T-helper 17 cell (primary cell): ENCODE measurements at places on chromosomes 4 and X.

DNA sequence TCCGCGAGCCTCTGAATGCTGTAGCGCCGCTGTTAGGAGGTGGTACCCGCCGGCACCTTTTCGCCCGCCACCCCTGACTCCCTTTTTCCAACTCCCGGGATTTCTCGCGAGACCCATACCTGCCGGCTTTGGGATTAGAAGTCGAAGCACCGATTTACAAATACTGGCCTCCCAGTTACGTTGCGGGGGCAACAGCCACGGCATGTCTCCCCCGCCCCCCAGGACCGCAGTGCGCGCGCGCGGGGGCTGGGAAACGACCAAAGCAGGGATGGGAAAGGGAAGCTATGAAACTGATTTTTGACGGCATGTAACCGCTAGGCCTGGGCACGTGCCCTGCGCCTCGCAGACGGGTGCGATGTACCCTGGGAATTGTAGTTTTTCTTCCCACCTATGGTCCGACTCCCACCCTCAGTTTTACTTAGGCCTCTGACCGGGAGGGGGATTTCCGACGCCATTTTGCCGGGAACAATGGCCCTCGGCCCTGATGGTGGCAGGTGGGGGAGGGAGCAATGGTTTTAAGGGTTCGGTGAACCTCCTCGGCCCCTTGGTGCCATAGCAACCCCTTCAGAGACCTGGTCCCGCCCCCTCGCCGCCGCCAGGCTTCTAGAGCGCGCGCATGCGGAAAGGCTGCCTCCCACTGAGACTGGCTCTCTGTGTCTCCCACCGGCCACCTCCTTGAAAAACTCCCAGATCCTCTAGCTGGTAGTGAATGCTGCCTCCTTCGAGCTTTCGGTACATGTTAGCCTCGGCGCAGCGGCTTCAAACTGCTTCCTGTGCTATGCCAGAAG is 772 bp upstream of the WNK3 start:
- peak; percentile 3 for DNase-seq
- H3K36me3 ChIP-seq = no peaks in the 10 kb centered on the region
- peaks cover 19% of the 10 kb centered on the region for H3K4me1 ChIP-seq
- peaks cover 14% of the 10 kb centered on the region for H3K27me3 ChIP-seq
- no peak overlapping the region for H3K27ac ChIP-seq

DNA sequence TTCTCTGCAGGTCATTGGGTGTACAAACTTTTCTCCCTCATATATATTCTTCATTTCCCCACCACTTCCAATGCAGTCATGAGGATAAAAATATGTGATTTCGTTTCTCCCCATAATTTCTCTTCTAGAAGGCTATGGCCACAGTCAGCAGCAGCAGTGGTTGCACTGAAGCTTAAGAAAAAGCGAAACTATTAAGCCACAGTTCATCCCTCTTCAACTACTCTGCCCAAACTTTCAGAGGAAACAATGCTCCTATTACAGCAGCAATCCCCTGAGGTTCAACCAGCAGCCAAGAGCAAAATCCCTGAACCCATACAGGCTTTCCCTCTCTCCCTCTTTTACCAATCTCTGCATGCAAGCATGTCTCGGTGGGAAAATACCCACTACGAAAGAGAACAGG is 298.6 kb downstream of the DHX15 start:
- H3K36me3 ChIP-seq = no peaks in the 10 kb centered on the region
- no peak overlapping the region for H3K27ac ChIP-seq
- no peak for DNase-seq
- H3K4me3 ChIP-seq = no peak overlapping the region
- H3K27me3 ChIP-seq = no peaks in the 10 kb centered on the region

DNA sequence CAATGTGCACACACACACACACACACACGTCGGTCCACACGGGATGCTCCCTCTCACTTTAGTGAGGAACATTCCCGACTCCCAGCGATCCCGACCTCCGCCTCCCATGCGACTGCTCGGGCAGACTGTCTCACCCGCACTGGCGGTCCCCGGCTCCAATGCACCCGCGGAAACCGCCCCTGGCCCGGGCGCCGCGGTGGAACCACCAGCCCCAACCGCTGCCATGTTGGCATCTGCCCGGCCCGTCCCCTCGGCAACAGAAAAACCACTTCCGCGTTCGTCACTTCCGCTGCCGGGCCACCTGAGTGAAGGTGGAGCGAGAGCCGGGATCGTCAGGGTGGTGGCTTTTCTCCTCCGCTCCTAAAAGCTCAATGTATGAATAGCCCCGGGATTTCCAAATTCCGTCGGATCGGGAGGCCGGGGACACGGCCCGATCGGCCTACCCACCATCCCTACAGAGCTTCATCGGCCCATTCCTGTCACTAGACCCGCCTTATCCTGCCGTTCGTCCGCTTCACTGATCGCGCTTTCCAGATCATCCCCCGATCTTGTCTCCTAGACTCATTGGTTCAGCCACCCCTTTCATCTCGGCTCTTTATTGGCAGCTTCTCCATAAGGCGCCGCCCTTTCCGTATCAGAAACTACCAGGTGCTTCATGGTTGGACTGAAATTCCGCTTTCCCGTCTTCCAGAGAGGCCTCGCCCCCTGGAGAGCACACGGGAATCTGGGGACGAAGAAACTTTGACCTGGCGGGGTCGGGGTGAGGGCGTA is at the start of gene SLC35A2:
TSS of gene SLC35A2 (minus strand) at position 235 of the 771 bp plus-strand sequence. CDS start at position 225, 10 bp downstream.
- peak within 1 kb of the TSS; percentile 97 for H3K27ac ChIP-seq
- peak; percentile 77 for DNase-seq
- peak within 1 kb of the TSS; percentile 91 for H3K4me3 ChIP-seq
- H3K4me1 ChIP-seq = peaks cover 36% of the 10 kb centered on the region
- peaks cover 2% of the 10 kb centered on the region for H3K36me3 ChIP-seq

DNA sequence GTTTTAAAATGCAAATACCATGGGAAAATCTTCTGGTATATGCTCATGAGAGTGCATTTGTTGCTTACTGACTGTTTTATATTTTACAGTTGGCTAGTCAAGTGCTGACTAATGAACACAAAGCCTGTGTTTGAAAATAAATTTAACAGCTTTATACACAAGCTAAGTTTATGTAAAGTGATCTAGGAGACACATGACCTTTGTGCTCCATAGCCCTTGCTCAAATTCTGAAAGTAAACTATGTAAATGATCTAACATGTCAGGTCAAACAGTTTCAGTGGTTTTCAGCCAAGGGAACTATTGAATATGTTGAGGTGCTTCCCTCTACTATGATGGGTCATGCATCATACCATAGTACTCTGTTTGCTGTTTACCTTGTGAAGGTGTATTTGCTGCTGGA is 36.7 kb downstream of the DIAPH2 start:
- H3K27me3 ChIP-seq = no peaks in the 10 kb centered on the region
- DNase-seq = no peak
- H3K36me3 ChIP-seq = no peaks in the 10 kb centered on the region
- peaks cover 6% of the 10 kb centered on the region for H3K4me1 ChIP-seq
- no peak overlapping the region for H3K4me3 ChIP-seq

GRCh38 chr4:68466185-68466584 is 18.9 kb downstream of the TMPRSS11E start:
- H3K27me3 ChIP-seq = no peaks in the 10 kb centered on the region
- DNase-seq = no peak
- no peaks in the 10 kb centered on the region for H3K36me3 ChIP-seq
- no peaks in the 10 kb centered on the region for H3K4me1 ChIP-seq
- no peak overlapping the region for H3K4me3 ChIP-seq
- no peak overlapping the region for H3K27ac ChIP-seq

- no peak overlapping the region for H3K27ac ChIP-seq
- H3K4me1 ChIP-seq = no peaks in the 10 kb centered on the region
- DNase-seq = no peak
- no peak overlapping the region for H3K4me3 ChIP-seq
- H3K36me3 ChIP-seq = no peaks in the 10 kb centered on the region
- H3K27me3 ChIP-seq = no peaks in the 10 kb centered on the region
Measured at GRCh38 chrX:24243188-24243587, 70.7 kb downstream of the SUPT20HL2 start.

DNA sequence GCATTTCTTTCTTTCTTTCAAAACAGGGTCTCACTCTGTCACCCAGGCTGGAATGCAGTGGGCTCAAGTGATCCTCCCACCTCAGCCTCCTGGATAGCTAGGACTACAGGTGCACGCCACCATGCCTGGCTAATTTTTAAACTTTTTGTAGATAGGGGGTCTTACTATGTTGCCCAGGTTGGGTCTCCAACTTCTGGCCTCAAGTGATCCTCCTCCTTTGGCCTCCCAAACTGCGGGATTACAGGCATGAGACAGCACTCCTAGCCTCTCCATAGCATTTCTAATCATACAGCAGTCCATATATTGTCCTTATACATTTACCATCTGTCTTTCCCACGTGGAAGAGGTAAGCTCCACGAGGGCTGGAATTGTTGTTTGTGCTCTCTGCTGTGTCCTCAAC is 2.0 kb upstream of the FHIP1A start:
- H3K27me3 ChIP-seq = peaks cover 27% of the 10 kb centered on the region
- H3K36me3 ChIP-seq = peaks cover 2% of the 10 kb centered on the region
- peak overlapping the region; percentile 91 for H3K4me3 ChIP-seq

- peaks cover 8% of the 10 kb centered on the region for H3K4me1 ChIP-seq
- H3K27ac ChIP-seq = peak overlapping the region; percentile 65
- H3K36me3 ChIP-seq = peaks cover 5% of the 10 kb centered on the region
- no peak for DNase-seq
Measured at GRCh38 chr4:152626790-152627189, 53.0 kb downstream of the TMEM154 start.

DNA sequence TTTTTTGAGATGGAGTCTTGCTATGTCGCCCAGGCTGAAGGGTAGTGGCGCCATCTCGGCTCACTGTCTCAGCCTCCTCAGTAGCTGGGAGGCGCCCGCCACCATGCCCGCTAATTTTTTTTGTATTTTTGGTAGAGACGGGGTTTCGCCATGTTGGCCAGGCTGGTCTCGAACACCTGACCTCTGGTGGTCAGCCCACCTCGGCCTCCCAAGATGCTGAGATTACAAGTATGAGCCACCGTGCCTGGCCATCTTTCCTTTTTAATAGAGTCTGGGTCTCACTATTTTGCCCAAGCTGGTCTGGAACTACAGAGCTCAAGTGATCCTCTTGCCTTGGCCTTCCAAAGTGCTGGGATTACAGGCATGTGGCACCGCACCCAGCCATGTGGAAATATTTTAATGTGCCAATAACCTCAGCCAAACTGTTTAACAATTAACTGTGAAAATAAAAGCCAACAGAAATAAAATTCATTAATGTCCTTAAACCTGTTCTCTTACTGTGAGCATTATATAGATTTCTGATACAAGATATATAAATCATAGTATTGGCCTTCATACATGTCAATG is 16.3 kb downstream of the PDS5A start:
- peaks cover 2% of the 10 kb centered on the region for H3K36me3 ChIP-seq
- H3K4me3 ChIP-seq = no peak overlapping the region
- H3K4me1 ChIP-seq = peaks cover 33% of the 10 kb centered on the region
- DNase-seq = no peak

- DNase-seq = no peak
- H3K27ac ChIP-seq = no peak overlapping the region
- no peaks in the 10 kb centered on the region for H3K36me3 ChIP-seq
- no peaks in the 10 kb centered on the region for H3K27me3 ChIP-seq
- no peak overlapping the region for H3K4me3 ChIP-seq
Measured at GRCh38 chr4:136920092-136920881, 612.0 kb downstream of the PCDH18 start.

DNA sequence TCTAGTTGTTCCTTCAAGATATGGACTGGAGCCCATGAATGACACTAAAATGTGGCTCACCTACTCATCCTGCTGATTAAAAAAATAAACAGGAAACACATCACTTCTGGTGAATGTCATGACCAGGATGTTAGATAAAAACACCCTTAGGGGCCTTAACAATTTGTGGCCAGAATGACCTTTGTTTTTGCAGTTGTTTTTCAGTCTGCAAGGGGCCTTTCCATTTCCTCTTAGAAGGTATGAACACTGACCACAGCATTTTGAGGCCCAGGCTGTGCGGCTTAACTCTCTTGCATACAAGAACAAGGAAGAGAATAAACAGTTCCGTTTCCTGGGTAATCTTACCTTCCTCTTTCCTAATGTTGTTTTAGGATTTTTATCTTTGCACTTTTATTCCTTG is 113.2 kb downstream of the IL1RAPL2 start:
- no peak overlapping the region for H3K4me3 ChIP-seq
- H3K27me3 ChIP-seq = no peaks in the 10 kb centered on the region
- no peak for DNase-seq
- no peaks in the 10 kb centered on the region for H3K36me3 ChIP-seq

- peak overlapping the region; percentile 99 for H3K27ac ChIP-seq
- peak overlapping the region; percentile 77 for H3K4me3 ChIP-seq
Measured at GRCh38 chrX:13092455-13092941, 48.1 kb upstream of the FAM9C start.

DNA sequence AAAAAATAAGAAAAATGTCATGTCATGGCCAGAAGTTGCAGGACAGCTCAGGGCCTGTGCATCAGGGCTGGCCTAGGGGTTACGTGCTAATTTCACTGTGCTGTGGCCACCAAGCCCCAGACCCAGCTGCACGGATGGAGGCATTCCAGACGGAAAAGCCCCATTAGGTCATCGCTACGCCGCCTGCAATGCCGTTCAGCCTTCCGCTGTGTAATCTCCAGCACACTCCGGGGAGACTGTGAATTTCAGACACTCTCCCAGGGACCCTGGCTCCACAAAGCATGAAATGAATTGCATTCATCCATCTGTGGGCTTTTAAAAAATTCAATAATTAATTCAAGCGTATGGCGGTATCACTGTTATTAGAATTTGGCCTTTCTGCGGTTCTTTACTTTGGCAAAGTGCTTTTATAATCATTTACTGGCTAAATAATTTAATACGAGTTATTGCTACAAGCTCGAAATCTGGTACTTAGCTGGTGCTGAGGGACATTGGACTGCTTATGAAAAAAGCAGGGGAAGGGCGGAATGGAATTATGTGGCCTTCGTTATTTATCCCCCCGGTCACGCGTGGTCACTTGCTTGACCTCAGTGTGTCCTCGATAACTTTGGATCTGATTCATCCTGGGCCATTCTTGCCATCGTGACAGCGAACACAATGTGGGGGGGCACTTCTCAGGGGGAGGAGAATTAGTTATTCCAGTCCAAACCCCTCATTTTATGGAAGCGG is 9.0 kb upstream of the NSG1 start:
- no peak overlapping the region for H3K4me3 ChIP-seq
- H3K4me1 ChIP-seq = peaks cover 4% of the 10 kb centered on the region
- H3K27me3 ChIP-seq = peaks cover 16% of the 10 kb centered on the region
- H3K27ac ChIP-seq = no peak overlapping the region
- H3K36me3 ChIP-seq = peaks cover 2% of the 10 kb centered on the region
- DNase-seq = no peak

- no peak for DNase-seq
- no peak overlapping the region for H3K27ac ChIP-seq
- no peak overlapping the region for H3K4me3 ChIP-seq
- H3K4me1 ChIP-seq = peaks cover 2% of the 10 kb centered on the region
- H3K27me3 ChIP-seq = no peaks in the 10 kb centered on the region
Measured at GRCh38 chr4:152258804-152259708, 276.8 kb downstream of the FBXW7 start.

DNA sequence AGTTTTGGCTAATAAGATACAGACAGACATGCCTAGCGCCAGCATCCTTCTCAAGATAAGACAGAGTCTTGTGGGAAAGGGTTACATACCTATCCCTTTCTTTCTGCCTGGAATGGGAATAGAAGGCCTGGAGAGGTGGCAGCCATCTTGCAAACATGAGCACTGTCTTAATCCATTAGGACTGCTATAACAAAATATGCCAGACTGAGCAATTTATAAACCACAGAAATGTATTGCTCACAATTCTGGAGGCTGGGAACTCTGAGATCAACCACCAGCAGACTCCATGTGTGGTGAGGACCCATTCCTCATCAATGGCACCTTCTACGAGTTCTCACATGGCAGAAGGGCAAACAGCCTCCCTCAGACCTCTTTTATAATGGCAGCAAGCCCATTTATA is 26.5 kb upstream of the NEIL3 start:
- peaks cover 5% of the 10 kb centered on the region for H3K4me1 ChIP-seq
- no peak overlapping the region for H3K4me3 ChIP-seq
- DNase-seq = no peak
- H3K36me3 ChIP-seq = no peaks in the 10 kb centered on the region
- peaks cover 4% of the 10 kb centered on the region for H3K27me3 ChIP-seq
- no peak overlapping the region for H3K27ac ChIP-seq
